ENCODE measurements at places on chromosomes 3 and 15. TPM values are rescaled to one million over a fixed set of nuclear protein-coding genes. Genes with fewer than 3 reads are reported as not detected.

GRCh38 chr3:141413801-141414689 is 45.7 kb downstream of the ZBTB38 start:
- DNase-seq = no peak

DNA sequence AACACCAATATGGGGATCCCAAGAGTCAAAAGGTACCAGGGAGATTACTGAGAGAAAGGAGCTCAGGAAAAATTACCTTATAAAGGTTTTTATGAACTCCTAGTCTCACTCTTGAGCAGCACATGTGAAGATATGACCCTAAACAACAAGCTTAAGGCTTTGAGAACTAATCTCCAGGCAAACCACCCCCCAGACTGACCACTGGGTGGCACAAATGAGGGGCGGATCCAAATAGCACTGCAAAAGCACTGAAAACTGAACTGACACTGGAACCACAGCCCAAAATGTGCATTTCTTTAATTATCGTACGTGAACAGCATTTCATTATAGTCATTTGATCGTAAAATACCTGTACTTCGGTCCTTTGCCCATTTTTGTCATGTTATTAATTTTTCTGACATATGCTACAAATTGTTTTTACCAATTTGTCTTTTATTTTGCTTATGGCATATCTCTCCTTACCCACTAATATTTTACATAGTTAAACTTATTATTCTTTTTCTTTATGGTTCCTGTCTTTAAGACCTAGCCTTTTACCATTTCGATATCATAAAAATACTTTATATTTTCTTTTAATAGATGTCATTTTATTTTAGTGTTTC is 31.5 kb upstream of the TFDP2 start:
- DNase-seq = no peak

GRCh38 chr3:129536374-129536667 is 6.7 kb upstream of the H1-8 start:
- DNase-seq = no peak

DNA sequence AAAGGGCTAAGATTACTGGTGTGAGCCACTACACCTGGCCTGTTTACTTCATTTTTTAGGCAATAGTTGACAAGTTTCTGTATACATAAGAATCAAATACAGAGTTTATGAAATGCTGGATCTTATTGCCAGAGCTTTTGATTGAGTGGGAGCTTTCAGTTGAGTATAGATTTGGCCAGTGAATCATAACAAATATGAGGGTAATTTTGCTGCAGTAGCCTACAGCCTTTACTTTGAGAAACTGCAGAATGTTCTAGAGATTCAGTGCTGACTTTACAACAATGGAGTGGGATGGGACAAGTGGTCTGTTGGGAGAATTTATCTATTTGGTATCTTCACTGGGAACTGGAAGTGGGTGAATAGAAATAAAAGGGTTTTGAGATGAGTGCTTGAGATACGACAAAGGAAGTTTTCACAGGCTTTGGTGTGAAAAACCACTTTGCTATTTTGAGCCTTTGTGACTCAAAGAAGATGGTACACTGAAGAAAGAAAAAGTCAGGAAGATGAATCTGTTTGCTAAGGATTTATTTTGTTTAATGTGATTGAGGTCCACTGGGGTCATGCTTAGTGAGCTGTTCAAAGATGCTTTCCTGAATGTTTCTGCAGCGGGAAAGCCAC is 227.8 kb downstream of the UBE2E2 start:
- no peak for DNase-seq

DNA sequence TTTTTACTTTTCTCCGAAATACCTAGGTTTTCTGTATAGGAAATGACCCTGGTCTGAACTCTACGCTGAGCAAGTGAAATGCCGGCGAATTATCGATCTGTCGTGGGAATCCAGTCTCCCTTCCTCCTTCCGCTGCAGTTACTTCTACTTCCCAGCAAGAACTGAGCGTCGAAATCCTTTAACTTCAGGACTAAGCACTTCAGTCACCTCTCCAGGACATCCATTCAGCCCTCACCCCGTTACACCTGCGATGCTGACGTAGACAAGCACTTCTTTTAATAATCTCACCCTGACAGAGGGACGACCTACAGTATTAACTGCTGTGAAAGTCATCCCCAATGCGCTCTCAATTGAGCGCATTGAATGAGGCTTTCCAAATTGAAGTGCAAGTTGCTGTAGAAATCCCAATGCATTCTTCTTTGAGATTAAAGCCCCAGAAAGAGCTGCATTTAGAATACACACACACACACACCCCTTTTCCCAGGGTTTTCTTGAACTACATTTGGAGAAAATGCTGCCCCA is 1.3 kb downstream of the TOP2B start:
- no peak for DNase-seq

DNA sequence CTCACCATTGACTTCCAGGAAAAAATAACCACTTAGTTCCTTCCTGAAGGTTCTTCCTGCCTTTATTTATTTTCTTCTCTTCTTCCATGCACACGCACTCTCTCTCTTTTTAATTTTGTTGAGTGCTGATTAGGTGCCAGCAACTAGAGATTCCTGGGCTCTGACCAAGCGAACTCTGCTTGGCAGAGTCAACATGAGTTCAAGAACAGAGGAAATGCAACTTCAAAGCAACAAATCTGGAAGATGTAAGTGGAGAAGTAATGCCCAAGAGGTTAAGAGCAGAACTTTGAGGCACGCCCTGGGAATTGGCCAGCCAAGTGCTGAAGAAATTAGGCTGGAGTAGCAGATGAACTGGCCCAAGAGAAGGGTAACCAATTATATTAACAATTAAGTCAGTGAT is 8.5 kb downstream of the ERC2 start:
- DNase-seq = no peak

GRCh38 chr3:111585217-111585616 is 9.9 kb downstream of the ZBED2 start:
- no peak for DNase-seq

GRCh38 chr3:194877291-194878119 is 191.8 kb downstream of the FAM43A start:
- DNase-seq = no peak

DNA sequence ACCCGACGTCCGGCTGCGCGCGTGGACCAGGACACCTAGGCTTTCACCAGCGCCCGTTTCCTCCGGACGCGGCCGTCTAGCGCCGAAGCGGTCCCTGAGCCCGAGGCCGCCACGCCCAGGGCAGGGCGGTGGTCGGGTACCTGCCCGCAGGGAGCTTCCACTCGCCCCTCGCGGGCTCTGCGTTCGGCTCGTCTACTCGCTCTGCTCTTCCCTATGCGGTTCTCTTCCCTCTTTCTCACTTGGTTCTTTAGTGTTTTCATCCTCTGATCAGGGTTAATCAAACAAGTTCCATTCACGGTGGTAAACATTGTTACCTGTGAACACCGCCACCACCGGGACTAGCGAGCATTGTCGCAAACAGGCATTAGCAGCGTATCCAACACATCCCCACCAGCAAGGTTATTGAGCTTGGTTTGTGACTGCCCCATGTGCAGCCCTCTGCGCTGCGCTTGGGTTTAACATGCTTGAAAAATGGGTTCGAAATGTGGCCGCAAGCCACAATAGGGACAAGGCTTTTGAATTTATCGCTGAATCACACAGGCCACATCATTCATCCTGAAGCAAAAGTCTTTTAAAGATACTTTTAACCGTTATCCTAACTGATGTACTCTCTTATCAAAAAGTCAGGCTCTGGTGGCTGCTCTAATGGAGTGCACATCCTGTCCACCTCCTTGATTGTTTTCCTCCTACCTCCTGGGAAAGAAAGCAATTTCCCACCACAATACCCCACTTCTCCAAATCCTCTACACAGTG is 843 bp upstream of the CD47 start:
- DNase-seq = no peak

DNA sequence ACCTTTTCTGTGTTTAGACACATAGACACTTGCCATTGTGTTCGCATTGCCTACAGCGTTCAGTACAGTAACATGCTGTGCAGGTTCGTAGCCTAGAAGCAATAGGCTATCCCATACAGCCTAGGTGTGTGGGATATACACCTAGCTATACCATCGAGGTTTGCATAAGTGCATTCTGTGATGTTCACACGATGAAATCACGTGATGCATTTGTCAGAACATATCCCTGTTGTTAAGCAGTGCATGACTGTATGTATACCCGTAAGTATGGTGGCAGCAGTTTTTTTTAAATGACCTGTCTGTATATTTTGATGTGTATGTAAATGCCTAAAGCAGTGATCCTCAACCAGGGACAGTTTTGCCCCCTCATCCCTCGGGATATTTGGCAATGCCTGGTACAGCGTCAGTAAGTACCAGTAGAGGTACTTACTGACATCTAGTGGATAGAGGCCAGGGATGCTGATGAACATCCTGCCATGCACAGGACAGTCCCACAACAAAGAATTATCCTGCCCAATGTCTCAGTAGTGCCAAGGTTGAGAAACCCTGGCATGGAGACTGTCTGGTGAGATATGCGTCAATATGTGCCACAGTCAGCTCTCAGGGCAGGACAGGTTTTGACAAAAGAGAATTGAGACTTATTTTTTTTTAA is 129.1 kb downstream of the HCN4 start:
- no peak for DNase-seq

The ROPN1 gene
- not detected for total RNA-seq

The PSMD6 gene
- total RNA-seq = 54.4 TPM

The GNAT1 gene
- total RNA-seq = 0.54 TPM

All from thoracic aorta (tissue), 2 donors.